ENCODE measurements at places on chromosomes 6 and 20.

DNA sequence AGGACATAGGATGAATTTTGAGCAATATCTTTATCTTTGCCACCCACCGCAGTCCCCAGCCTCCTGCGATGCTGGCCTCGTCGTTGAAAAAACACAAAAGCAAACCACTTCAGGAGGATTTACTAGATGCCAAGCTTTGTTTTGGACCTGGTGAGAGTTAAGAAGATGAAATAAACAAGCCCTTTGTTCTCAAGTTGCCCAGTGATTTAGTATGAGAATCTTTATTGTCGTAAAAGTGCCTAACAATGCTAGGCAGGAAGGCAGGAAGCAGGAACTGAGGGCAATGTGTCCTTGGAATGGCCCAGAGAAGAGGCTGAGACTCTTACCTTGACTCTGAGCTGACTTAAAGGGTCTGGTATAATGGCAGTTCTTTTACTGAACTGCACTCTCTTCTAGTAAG, 116.0 kb downstream of the TRMT11 start:
- no peak for DNase-seq

DNA sequence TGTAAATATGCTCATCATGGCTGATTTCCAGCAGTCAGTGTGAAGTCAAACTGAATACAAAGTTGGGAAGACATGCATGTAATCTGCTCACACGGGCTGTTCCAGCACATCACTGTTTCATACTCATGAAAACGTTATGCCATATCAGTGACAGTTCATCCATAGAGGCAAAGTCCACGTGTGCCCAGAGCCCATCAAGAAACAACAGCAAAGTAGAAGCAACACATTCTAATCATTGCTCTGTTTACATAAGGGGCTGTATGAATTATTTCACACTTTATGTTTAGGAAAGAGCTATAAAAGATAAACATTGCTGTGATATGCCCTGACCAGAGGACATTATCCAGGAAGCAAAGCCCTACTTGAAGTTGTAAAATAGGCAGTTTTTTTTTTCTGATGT, 157.0 kb upstream of the ENPP5 start:
- DNase-seq = no peak

GRCh38 chr6:22892452-22892851, 323.1 kb downstream of the HDGFL1 start:
- peak; percentile 98 for DNase-seq

DNA sequence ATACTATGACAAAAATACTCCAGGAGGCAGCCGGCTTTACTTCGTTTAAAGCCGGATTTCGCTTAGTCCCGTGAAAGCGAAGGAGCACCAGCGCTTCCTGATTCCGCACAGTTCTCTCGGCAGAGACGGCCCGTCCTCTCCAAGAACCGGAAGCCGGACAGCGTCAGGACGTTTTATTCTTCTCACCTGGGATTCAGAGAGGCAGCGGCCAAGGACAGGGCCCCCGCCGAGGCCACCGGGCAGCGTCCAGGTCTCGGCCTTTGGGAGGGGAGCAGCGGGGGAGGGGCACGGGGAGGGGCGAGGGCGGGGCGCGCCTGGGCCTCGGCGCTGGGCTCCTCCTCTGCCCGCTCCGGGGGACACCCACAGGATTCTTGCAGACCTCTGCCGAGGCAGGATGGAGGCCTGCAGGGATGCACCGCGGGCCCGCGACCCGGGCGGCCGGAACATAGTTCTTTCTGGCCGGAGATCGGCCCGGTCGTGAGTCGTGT, 2.8 kb upstream of the DIDO1 start:
- peak; percentile 51 for DNase-seq

GRCh38 chr6:34223956-34224940, 12.4 kb upstream of the HMGA1 start:
- DNase-seq = peak; percentile 92

DNA sequence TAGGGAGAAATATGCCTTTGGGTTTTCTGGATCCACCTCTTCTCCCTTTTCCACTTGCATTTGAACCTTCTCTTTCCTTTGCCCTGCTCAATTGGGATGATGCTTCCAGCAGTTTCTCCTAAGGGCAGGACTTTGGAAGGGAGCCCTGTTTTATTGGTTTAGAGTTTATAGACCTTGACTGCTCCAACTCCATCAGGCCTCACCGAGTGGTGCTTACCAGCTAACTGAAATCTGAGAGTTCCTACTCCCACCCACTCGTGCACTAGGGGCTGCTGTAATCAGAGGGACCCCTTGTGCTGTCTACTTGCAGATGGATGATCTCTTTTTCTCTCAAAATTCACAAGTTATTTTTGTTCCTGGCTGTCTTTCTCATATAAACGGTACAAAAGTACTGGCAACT, 121.3 kb upstream of the SLC22A16 start:
- no peak for DNase-seq

DNA sequence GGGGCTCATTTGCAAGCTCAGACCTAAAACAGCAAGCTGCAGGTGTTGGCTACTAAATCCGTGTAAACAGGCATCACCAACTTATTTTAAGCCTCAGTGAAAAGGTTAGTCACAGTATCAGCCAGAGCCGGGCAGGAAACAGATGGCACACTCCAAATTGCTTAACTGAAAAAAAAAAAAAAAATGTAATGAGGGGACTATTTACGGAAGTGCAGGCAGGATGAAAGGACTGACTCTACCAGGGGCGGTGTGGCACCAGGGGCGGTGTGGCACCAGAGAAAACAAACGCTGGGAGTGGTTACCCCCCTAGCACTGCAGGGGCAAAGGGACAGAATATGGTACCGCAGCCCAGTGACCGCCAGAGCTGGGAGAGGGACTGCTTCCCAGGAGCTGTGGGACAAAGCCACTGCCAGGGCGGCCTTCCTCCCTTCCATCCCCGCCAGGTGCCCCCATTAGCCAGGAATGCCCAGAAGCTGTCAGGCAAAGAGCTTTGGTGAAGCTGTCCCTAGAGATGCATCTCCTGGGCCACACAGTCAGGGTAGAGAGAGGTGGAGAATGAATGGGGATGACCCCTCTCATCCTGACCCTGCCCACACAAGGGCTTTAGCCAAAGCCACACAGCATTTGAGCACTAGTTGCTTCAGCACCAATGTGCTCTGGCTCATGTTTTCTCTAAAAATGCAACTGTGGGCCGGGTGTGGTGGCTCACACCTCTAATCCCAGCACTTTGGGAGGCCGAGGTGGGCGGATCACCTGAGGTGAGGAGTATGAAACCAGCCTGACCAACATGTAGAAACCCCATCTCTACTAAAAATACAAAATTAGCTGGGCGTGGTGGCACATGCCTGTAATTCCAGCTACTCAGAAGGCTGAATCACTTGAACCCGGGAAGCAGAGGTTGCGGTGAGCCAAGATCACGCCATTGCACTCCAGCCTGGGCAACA, 39.6 kb upstream of the GFOD1 start:
- DNase-seq = no peak
